ENCODE measurements at places on chromosomes 2 and 18.

- no peak for DNase-seq
Observed at GRCh38 chr2:54317973-54318372, 61.9 kb upstream of the TSPYL6 start.

DNA sequence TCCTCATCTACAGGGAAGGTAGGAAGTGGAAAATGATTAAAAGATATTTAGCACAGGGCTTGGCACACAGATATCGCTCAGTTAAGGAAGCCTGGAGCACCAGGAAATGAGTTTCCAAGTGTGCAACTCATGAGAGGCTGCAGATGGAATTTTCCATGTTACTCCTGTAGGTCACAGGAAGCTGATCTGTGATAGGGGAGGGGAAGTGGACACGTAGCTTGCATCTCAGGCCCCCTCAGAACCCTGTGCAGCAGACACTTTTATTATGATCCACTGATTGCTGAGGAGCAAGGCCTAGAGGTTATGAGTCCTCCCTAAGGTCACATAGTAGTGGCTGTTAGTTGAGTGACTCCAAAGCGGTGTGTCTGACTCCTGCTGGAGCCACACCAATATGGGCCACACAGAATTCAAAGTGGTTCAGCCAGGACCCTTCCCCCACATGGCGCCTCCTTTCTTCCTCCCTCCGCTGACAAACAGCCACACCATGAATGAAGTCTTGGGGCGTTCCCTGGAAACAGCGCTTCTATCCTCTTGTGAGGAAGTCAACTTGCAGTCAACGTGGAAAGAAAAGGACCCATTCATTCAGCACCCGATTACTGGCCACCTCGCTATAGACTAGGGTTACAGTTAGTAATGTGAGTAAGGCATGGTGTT lies 21.5 kb downstream of the DYSF start:
- no peak for DNase-seq

GRCh38 chr2:207073801-207074678 lies 91.7 kb downstream of the KLF7 start:
- DNase-seq = peak; percentile 35

GRCh38 chr2:101723371-101724124 lies 26.0 kb downstream of the MAP4K4 start:
- no peak for DNase-seq

DNA sequence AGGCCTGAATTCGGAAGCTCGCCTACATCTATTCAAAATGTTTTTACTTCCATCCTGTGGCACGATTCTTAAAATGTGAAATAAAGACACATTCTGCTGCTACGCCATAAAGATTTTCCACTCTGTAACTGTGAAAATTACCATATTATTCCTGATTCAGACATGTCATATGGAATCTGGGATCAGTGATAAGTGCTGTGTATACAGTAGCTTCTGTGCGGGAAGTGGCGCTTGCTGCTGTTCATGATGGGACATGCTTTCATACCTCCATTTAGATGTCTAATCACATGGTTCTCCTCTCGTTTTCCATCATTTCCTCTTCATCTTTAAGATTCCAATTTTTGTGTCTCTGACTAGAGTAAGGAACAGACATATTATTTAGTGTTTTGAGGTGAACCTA lies 163.2 kb downstream of the TMEM182 start:
- DNase-seq = no peak

DNA sequence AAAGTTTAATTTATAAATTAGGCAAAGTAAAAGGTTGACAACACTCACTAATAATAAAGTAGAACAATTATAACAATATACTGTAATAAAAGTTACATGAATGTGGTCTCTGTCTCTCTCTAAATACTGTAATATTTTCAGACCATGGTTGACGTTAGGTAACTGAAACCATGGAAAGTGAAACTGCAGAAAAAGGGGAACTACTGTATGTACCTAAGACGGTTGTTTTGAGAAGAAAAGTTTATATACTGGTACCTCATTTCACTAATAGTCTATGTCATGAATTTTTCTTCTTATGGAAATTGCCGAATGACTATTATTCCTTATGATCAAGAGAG lies 166.7 kb upstream of the ZNF521 start:
- no peak for DNase-seq

GRCh38 chr18:36745219-36745975 lies 83.4 kb downstream of the TPGS2 start:
- no peak for DNase-seq

GRCh38 chr18:60145776-60146175 lies 226.8 kb downstream of the MC4R start:
- no peak for DNase-seq

GRCh38 chr18:62398291-62398690 lies 73.2 kb downstream of the TNFRSF11A start:
- DNase-seq = no peak

GRCh38 chr2:100539221-100539620 lies 23.6 kb upstream of the PDCL3 start:
- DNase-seq = no peak

GRCh38 chr2:100589527-100589926 lies 26.7 kb downstream of the PDCL3 start:
- DNase-seq = no peak

- no peak for DNase-seq
Observed at GRCh38 chr2:172938713-172939375, 136.8 kb upstream of the MAP3K20 start.
